Globus pallidus (tissue), 1 donor: ENCODE measurements at places on chromosomes 5 and 9.

DNA sequence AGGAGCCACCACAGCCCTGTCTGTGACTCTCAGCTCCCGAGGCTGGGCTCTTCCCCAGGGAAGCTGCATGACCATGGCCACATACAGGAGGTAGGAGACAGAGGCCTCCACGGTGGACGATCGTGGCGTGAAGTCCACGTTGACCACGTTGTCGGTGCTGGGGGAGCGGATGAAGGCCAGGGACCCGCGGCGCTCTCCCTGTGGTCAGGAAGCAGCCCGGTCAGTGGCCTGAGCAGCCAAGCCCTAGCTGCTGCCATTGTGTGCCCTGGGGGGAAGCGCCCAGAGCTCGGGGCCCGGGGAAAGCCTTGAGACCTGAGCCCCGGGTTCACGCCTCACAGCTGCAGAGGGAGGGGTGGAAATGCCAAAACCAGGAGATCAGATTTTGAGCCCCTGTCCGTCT, 34.3 kb downstream of the EXOC3 start:
- no peak for DNase-seq

DNA sequence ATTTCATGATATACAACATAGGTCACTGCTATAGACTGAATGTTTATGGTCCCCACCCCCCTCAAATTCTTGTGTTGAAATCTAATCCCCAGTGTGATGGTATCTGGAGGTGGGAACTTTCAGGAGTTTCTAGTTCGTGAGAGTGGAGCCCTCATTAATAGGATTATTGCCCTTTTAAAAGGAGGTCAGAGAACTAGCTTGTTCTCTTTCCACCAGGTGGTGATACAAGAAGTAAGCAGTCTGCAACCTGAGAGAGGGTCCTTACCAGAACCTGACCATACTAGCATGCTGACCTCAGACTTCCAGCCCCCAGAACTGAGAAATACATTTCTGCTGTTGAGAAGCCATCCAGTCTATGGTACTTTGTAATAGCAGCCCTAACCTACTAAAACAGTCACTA, 33.3 kb downstream of the TMEM161B start:
- no peak for DNase-seq

DNA sequence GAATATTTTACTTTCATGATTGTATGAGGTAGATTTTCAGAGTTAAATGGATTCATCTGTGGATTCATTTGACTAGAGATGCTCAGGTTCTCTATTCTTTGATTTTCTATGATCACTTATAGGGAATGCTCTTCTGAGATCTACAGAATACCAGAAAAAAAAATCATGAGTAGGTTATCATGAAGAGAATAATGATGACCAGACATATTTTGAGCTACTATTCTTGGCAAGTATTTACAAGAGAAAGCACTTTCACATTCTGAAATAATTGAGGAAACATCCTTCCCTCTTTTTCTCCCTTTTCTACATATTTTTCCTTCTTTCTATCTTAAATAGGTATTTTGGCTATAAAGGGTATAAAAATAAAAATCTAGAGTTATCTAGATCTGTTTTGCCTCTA, 543.0 kb upstream of the TUSC1 start:
- no peak for DNase-seq

GRCh38 chr9:128098297-128099230, 29.0 kb downstream of the PTGES2 start:
- peak; percentile 80 for DNase-seq

DNA sequence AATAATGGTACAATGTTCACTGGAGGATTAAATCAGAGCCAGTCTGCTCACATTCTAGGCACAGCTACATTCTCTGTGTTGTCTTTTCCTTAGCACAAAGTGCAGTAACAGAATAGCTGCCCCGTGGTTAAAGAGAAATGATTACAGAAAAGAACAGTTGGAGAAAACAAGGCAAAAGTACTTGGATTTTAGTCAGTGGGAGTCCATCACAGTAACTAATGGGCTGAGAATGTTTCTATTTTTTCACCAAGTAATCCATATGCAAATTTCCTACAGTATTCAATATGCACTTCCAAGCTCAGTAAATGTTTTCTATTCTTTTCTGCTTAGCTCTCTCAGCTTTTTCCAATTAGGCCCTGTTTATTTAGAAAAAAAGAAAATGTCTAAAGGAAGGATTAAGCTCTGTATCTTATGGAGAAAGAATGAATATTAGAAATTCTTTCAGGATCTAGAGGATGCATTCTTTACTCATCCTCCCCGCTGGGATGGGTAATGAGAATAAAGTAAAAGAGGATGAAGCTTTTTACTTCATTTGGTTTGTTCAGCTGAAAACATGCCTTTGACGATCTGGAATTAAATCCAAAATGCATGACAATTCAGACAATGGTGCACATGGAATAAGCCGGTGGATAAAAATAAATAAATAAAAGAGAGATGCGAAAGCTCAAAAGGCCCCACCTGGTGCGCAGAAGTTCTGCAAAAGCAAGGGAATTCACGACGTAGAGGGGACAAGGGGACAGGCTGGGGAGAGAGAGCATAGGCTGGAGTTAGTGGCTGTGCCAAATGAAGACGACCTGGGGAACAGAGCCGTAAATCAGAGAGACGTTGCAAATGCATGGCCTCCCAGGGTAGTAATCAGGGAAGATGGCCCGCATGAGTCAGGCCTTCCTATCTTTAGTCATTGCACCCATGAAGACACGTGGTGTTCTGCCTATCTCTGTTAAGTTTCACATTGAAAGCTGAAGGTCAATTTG, 345.2 kb downstream of the GLIS3 start:
- DNase-seq, result peak; percentile 27

DNA sequence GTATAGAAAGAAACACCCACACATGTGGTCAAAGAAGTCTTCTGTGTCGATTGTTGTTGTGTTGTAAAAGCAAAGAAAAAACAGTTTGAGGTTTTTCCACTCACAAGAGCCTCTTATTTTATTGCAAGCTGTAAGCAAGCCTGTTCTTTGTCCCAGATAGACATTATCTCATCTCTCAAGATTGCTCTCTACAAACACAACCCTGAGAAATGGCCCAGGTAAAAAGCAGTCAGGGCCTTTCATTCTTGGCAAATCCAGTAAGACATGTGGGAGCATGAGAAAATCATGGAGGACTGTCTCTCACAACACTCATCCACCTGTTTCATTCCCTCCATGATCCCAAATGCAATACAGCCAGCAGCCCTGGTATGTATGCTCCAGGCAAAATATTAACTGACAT, 286.6 kb upstream of the POU5F2 start:
- DNase-seq, result no peak

DNA sequence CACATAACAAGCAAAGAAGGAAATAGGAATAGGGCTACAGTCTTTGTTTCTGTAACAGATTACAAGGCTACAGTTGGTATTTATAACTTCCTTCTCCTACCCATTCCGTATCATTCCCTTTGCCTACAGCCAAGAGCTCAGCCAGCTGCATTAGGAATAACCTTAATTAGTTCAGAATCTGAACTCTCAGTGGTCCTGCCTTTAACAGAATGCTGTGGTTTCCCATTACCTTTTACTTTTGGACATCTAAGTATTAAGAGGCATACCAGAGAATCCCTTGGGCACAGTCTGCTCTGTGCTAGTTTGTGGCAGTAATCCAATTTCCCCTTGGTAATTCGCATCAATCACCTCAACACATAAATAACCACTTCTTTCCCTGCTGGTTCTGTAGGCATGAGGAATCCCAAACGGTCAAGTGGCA, 44.2 kb downstream of the PKD2L2 start:
- no peak for DNase-seq

DNA sequence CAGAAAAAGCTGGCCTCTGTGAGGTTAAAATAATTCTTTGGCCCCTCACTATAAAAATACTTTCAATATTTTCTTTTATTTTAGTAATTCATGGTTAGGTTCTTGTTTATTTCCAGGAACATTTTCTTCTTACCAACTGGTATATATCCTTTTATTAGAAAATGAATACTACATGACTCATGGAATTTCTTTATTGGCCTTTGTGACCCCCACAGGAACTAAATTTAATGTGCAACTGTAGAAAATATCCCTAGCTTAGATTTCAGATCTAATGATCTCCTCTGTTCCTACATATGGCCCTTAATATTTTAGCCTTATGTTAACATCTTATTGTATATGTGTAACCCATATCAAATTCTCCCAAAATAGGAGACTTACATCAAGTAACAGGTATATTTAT, 429.9 kb downstream of the NR2F1-AS1 start:
- no peak for DNase-seq

GRCh38 chr5:28324174-28324573, 1285.8 kb upstream of the CDH9 start:
- DNase-seq, result no peak

DNA sequence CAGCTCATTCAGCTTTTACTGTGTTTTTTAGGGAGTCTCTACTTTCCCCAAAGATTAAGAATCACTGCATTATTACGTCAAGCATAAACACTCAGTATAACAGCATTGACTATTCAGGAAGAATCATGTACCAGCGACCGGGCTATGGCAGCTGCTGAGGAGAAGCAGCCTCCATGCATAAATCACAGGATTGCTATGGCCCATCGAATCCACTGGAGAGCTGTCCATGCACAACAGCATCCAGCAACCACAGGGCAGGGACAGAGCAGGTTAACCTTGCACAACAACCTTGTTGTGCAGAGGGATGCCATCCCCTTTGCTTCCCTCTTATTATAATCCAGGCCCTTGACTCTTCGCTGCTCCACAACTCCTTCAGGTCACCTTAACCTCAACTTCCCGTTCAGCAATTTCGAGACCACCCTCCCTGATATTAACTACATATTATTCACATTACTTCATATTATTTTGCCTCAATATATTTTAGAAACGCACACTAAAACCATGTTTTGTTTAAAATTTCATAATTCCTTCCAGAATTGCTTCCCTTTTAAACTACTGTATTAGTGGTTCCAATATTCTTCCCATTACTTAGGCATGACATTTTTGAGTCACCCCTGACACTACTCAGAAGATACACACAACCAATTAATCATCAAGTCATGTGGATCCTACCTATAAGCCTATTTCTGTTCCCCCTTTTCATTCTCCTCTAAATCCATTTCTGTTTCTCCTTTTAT, 991 bp downstream of the IARS1 start:
- no peak for DNase-seq

DNA sequence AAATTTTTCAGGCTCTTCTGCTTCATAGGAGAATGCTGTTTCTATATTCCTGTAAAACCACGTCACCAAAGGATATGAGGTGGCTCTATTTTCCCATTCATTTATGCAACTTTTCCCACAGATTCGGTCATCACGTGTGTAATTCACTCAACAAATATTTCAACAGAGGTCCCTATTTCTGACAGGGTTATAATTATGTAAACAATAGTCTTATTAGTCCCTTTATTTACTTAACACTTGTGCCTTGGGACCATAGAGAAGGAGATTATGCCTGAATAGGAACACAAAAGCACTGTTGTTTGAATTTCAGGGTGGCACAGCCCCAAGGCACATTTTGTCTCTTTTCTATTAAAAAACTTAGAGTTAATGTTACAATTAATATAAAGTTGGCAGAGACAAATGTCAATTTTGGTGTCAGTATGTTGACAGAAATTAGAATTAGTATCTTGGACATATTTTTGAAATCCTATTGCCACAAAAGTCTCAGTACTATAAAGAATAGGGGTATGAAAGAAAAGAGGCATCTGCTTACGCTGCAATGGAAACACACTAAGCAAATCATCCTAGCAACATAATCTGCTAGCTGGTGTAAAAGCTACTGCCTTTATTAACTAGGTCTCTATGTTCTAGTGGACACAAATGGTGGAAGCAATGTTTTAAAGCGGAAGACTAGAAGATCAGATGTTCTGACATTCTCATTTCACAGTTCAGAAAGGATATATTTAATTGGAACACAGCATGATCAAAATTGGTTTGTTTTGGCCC, 229.1 kb upstream of the TBCA start:
- peak; percentile 77 for DNase-seq

DNA sequence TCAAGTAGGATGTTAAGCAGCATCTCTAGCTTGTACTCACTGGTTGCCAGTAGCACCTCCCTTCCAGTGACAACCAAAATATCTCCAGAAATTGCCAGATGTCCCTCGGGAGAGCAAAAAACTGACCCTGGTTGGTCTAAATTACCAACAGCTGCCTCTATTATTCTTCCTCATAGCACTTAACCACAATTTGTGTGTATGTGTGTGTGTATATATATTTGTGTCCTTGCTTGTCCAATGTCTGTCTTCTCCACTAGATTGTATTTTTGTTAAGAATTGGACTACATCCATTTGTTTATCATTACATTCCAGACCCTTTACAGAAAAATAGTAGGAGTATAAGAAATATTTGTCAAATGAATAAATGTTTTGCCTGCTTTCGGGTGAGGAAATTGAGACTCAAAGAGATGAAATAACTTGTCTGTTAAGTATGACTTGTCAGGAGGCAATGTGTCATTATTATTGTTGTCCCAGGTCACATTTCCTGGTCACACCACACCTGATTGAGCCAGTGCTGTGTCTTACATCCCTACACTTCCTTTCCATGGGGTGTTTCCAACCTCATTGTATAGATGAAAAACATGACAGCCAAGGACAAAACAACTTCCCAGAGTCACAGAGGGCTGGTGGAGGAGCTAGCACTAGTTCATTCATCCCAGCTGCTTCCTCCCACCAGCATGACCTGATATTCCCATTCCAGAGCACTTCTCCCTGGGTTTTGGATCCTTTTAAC, 11.4 kb upstream of the GRPEL2 start:
- DNase-seq, result no peak

DNA sequence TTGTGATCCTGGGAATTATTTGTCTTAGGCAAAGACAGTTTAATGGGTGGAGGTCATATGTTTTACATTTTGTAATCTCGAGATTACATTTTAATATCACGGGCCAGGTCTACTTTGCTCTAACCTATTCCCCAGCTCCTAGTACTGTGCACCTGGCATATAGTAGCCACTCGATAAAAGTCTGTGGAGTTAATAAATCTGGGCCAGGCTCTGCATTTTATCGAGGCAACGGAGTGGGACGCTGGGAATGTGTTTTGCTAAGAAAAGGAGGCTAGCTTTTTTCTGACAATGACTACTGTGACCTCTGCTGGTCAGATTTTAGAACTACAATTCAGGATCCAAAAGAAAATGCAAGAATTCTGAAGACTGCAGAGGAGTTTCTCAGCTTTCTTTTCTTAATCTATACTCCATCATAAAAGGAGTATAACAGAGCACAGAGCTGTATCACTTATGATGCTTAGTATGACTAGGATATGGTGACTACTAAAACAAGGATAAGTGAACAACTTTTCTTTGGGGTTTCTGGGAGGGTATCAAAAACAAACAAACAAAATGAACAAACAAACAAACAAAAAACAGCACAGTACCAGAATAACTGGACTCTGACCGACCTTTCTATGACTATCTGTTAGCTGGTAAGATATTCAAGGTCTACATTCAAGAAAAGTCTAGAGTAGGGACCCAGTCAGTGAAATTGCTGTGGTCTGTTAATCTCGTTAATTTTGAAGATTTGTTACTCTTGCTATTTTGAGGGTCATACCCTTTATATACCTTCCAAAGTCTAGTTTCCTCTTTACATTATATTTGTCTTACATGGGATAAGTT, 46.1 kb upstream of the CER1 start:
- peak; percentile 47 for DNase-seq

GRCh38 chr9:130845901-130846481, 10.9 kb downstream of the ABL1 start:
- peak; percentile 71 for DNase-seq

- DNase-seq, result no peak
Observed at GRCh38 chr5:91754990-91755389, 371.9 kb upstream of the ARRDC3 start.

GRCh38 chr9:136888454-136888853, 2.1 kb downstream of the TRAF2 start:
- DNase-seq, result no peak
